ENCODE measurements at places on chromosomes 3 and 15. TPM values are rescaled to one million over a fixed set of nuclear protein-coding genes. Genes with fewer than 3 reads are reported as not detected.

- no peak for DNase-seq
Measured at GRCh38 chr3:184004476-184004875, 13.2 kb downstream of the ABCC5 start.

- no peak for DNase-seq
Measured at GRCh38 chr3:107981471-107982111, 109.2 kb downstream of the CD47 start.

The MUSTN1 gene
- 2.9 TPM for total RNA-seq

The CFAP100 gene
- total RNA-seq, result not detected

- DNase-seq, result no peak
Measured at GRCh38 chr3:14223595-14223994, 45.0 kb downstream of the LSM3 start.
